T-helper 17 cell (primary cell): ENCODE measurements at places on chromosomes 16 and 17. TPM values are rescaled to one million over a fixed set of nuclear protein-coding genes. Genes with fewer than 3 reads are reported as not detected.

DNA sequence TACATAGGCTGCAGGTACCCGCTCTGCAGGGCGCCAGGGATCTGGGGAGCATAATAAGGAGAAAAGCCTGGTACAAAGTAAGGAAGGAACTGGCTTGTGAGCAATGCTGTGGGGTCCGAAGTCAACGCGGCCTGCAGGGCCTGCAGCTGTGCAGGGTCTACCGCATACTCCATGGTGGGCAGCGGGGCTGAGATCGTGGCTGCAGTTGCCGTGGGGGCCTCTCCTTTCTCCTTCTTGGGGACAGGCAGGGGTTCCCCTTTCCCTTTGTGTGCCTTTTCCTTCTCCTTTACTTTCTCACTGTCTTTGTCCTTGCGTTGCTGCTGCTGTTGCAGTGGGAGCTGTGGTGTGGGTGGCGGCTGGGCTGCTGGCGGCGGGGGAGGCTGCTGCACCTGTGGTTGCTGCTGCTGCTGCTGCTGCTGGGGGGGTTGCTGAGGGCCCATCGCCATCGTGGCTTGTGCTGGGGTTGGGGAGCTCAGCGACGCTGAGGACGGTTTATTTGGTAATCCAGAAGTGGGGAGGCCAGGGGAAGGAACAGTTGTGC is 259.6 kb downstream of the ZFHX3 start:
- H3K4me1 ChIP-seq, result peaks cover 20% of the 10 kb centered on the region
- H3K27ac ChIP-seq, result peak overlapping the region; percentile 41
- H3K36me3 ChIP-seq, result peaks cover 2% of the 10 kb centered on the region
- DNase-seq, result no peak

- H3K36me3 ChIP-seq, result no peaks in the 10 kb centered on the region
- DNase-seq, result peak; percentile 23
- H3K4me3 ChIP-seq, result no peak overlapping the region
- peak overlapping the region; percentile 12 for H3K27ac ChIP-seq
- H3K4me1 ChIP-seq, result peaks cover 41% of the 10 kb centered on the region
These were observed 31.8 kb downstream of the USP7 start for GRCh38 chr16:8931859-8932258.

GRCh38 chr17:43915559-43915958 is 8.2 kb upstream of the MPP2 start:
- no peak overlapping the region for H3K27ac ChIP-seq
- H3K4me3 ChIP-seq, result no peak overlapping the region
- no peaks in the 10 kb centered on the region for H3K36me3 ChIP-seq
- H3K27me3 ChIP-seq, result no peaks in the 10 kb centered on the region
- no peak for DNase-seq

HCRT gene
- not detected for total RNA-seq

HASPIN gene
- 0.31 TPM for total RNA-seq

DNA sequence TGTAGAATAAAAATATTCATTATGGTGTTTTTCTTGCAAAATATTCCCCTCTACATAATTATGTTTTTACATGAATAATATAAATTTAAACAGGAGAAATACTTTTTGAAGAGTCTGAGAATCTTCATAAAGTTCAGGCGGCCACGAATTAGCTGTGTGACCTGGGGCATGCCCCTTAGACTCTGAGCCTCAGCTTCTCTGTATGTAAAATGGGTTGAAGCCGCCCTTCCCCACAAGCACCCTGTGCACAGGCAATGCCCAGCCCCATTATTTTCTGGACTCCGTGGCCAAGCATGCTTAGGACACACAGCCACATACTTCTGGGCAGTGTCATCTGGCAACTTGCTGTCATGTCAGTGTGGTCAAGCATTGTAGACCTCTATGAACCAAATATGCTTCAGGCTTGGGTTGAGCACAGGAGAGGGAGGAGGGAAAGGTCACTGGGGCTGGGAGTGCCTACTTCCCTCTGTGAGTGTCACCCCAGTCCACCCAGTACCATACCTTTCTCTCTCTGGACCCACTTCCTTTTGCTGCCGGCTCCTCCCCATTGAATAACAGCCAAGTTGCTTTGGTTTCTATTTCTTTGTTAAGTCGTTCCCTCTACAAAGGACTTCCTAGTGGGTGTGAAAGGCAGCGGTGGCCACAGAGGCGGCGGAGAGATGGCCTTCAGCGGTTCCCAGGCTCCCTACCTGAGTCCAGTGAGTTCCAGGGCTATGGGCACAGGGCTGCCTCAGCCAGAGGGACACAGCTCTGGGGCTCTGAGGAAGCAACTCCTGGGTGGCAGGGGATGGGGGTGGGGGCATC is at the start of gene LGALS9:
Gene LGALS9 (plus strand): TSS at position 582 of the 804 bp plus-strand sequence. CDS start 78 bp downstream, at position 660.
- H3K4me1 ChIP-seq, result peaks cover 35% of the 10 kb centered on the region
- DNase-seq, result no peak
- H3K36me3 ChIP-seq, result no peaks in the 10 kb centered on the region
- H3K4me3 ChIP-seq, result peak within 1 kb of the TSS; percentile 95

RBFOX1 gene
- total RNA-seq, result not detected

GRCh38 chr17:75574404-75575036 is 13.1 kb upstream of the MYO15B start:
- H3K36me3 ChIP-seq, result no peaks in the 10 kb centered on the region
- no peak for DNase-seq
- H3K4me3 ChIP-seq, result no peak overlapping the region
- H3K4me1 ChIP-seq, result no peaks in the 10 kb centered on the region
- H3K27ac ChIP-seq, result no peak overlapping the region

COG7 gene
- total RNA-seq, result 16.9 TPM

DNA sequence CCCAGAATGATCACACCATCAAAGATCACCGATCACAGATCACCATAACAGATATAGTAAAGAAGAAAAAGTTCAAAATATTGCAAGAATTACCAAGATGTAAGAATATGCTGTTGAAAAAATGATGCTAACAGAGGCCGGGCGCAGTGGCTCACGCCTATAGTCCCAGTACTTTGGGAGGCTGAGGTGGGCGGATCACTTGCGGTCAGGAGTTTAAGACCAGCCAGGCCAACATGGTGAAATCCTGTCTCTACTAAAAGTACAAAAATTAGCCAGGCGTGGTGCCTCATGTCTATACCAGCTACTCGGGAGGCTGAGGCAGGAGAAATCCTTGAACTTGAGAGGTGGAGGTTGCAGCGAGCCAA is 53.2 kb downstream of the CPPED1 start:
- H3K27me3 ChIP-seq, result no peaks in the 10 kb centered on the region
- H3K4me1 ChIP-seq, result peaks cover 32% of the 10 kb centered on the region
- H3K4me3 ChIP-seq, result peak overlapping the region; percentile 75
- H3K27ac ChIP-seq, result peak overlapping the region; percentile 86

HCFC1R1 gene
- total RNA-seq, result 14.4 TPM

DNA sequence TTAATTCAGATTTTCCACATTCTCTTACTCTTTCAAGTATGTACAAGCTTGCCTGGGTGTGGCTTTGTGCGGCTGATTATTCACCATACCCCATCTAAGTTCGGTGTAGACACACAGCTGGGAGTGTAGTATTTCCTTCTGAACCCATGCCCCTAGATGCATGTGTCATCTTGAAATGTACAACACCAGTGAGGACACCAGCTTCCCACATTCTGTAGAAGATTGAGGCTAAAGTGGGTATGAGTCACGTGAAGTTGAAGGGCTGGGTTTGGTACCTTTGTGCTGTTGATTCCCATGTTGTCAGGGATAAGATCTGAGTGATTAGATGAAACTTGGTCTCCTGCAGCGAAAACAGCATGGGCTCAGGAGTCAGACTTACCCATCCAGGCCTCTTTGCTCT is 14.6 kb upstream of the DHX8 start:
- no peak overlapping the region for H3K4me3 ChIP-seq
- peaks cover 4% of the 10 kb centered on the region for H3K4me1 ChIP-seq
- H3K27ac ChIP-seq, result no peak overlapping the region
- H3K27me3 ChIP-seq, result peaks cover 41% of the 10 kb centered on the region

- DNase-seq, result no peak
- H3K36me3 ChIP-seq, result peaks cover 3% of the 10 kb centered on the region
- H3K4me1 ChIP-seq, result no peaks in the 10 kb centered on the region
- H3K27ac ChIP-seq, result no peak overlapping the region
- no peaks in the 10 kb centered on the region for H3K27me3 ChIP-seq
These were observed 206.7 kb downstream of the PARN start for GRCh38 chr16:14423344-14423743.

- peaks cover 4% of the 10 kb centered on the region for H3K4me1 ChIP-seq
- no peaks in the 10 kb centered on the region for H3K27me3 ChIP-seq
- no peak overlapping the region for H3K27ac ChIP-seq
- peaks cover 2% of the 10 kb centered on the region for H3K36me3 ChIP-seq
- H3K4me3 ChIP-seq, result no peak overlapping the region
These were observed 12.6 kb downstream of the CACNG1 start for GRCh38 chr17:67056746-67057490.

MMP15 gene
- 1.5 TPM for total RNA-seq

- no peak overlapping the region for H3K4me3 ChIP-seq
- H3K27ac ChIP-seq, result no peak overlapping the region
- H3K4me1 ChIP-seq, result peaks cover 7% of the 10 kb centered on the region
These were observed 28.1 kb downstream of the HSBP1 start for GRCh38 chr16:83835586-83836566.

GRCh38 chr17:77772461-77772897 is 186.0 kb upstream of the TNRC6C start:
- no peaks in the 10 kb centered on the region for H3K27me3 ChIP-seq
- H3K4me1 ChIP-seq, result peaks cover 14% of the 10 kb centered on the region
- no peaks in the 10 kb centered on the region for H3K36me3 ChIP-seq
- DNase-seq, result peak; percentile 43

GRCh38 chr16:49336581-49336980 is 37.0 kb upstream of the C16orf78 start:
- no peak overlapping the region for H3K4me3 ChIP-seq
- H3K4me1 ChIP-seq, result peaks cover 2% of the 10 kb centered on the region
- peaks cover 2% of the 10 kb centered on the region for H3K36me3 ChIP-seq
- no peak overlapping the region for H3K27ac ChIP-seq
- DNase-seq, result no peak

- H3K4me1 ChIP-seq, result peaks cover 12% of the 10 kb centered on the region
- H3K27ac ChIP-seq, result peak overlapping the region; percentile 45
- no peak overlapping the region for H3K4me3 ChIP-seq
- no peaks in the 10 kb centered on the region for H3K36me3 ChIP-seq
These were observed 2.1 kb upstream of the NAGS start for GRCh38 chr17:44002141-44002848.

DNA sequence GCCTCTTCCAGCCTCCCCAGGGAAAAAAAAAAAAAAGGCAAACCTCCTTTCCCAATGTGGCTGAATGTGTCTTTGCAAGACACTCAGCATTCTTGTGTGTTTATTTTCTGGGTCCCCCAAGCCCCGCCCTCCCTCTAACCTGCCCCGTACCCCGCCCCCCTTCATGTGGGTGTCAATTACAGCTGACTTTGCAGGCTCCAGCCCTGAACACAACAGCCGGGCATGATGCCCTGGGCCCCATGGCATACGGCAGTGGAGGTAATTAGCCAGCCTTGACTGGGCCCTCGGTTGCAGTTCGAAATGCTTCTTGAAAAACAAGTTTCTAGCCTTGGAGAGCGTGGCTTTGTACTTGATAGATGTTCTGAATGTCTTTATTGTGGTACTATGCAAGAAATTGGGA is 354.7 kb upstream of the RBFOX1 start:
- DNase-seq, result no peak
- no peak overlapping the region for H3K27ac ChIP-seq
- H3K4me3 ChIP-seq, result no peak overlapping the region

- no peaks in the 10 kb centered on the region for H3K36me3 ChIP-seq
- H3K4me1 ChIP-seq, result peaks cover 13% of the 10 kb centered on the region
- no peaks in the 10 kb centered on the region for H3K27me3 ChIP-seq
- H3K27ac ChIP-seq, result no peak overlapping the region
- no peak for DNase-seq
These were observed 9.2 kb downstream of the BFAR start for GRCh38 chr16:14641926-14642325.

GRCh38 chr17:32684087-32684958 is 192.6 kb downstream of the MYO1D start:
- H3K27ac ChIP-seq, result no peak overlapping the region
- no peak overlapping the region for H3K4me3 ChIP-seq
- no peak for DNase-seq

- no peaks in the 10 kb centered on the region for H3K27me3 ChIP-seq
- peaks cover 27% of the 10 kb centered on the region for H3K4me1 ChIP-seq
- H3K36me3 ChIP-seq, result no peaks in the 10 kb centered on the region
- H3K4me3 ChIP-seq, result peak overlapping the region; percentile 89
These were observed 113.1 kb downstream of the SNX29 start for GRCh38 chr16:12089492-12090150.

CCT6B gene
- 5.1 TPM for total RNA-seq

MYH8 gene
- total RNA-seq, result not detected

USP31 gene
- 3.5 TPM for total RNA-seq

KRT39 gene
- total RNA-seq, result not detected

MMP25 gene
- 1.5 TPM for total RNA-seq

GRCh38 chr16:57060323-57061083 is 31.9 kb upstream of the CPNE2 start:
- H3K27ac ChIP-seq, result peak overlapping the region; percentile 66
- peaks cover 15% of the 10 kb centered on the region for H3K36me3 ChIP-seq
- H3K4me3 ChIP-seq, result peak overlapping the region; percentile 59
- peaks cover 18% of the 10 kb centered on the region for H3K4me1 ChIP-seq
